A549 (cell line): ENCODE measurements at places on chromosomes 4 and X.

GRCh38 chr4:183330841-183331240 is 8.6 kb upstream of the CLDN24 start:
- DNase-seq, result no peak

DNA sequence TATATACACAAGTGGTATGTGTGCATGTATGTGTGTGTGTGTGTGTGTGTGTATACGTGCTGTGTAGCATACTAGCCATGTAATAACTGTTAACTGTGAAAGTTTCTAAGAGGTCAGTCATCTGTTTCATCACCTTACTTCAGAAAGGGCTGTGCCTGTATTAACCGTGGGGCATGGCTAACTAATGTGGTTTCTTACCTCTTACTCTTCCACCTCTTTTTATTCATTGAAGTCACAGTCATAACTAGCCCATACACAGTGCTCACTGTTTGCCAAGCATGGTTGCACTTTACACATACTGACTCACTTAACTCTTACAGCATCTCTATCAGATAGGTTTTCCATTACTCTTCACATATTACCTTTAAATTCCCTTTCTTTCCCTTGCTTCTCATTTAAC is 23.7 kb upstream of the LRAT start:
- DNase-seq, result no peak

DNA sequence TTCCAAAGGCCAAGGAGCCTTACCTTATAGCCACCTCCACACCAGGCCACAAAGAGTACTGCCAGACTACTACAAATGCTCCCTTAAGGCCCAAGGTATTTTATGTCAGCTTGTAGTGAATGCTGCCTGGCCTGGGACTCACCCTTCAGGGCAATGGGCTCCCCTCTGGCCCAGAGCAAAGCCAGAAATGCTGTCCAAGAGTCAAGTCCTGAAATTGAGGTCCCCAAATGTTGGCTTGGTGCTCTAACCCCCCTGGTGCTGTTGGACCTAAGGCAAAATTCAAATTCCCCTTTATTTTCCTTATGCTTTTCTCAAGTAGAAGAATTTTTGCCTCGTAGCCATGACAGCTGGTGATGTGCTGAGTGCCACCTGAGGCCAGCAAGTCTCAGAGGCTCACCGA is 1354.3 kb upstream of the DIAPH2 start:
- no peak for DNase-seq

DNA sequence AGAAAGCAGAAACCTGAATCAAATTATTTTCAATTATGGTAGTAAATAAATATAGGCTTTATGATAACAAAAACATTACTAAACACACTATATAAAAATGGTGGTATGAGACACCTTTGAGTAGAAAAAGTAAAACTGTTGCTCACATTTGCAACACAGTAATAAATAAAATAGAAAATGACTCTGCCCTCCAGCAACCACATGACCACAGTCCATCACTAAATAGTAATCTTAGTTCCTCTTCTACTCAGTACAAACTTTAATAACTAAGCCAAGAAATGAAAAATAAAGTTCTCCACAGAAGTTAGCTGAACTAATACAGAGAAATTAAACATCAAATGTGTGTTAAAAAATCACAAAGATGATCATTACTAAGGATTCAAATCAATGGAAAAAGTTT is 108.5 kb downstream of the ADGRA3 start:
- DNase-seq, result no peak

GRCh38 chr4:39335566-39335965 is 30.6 kb downstream of the RFC1 start:
- DNase-seq, result no peak

DNA sequence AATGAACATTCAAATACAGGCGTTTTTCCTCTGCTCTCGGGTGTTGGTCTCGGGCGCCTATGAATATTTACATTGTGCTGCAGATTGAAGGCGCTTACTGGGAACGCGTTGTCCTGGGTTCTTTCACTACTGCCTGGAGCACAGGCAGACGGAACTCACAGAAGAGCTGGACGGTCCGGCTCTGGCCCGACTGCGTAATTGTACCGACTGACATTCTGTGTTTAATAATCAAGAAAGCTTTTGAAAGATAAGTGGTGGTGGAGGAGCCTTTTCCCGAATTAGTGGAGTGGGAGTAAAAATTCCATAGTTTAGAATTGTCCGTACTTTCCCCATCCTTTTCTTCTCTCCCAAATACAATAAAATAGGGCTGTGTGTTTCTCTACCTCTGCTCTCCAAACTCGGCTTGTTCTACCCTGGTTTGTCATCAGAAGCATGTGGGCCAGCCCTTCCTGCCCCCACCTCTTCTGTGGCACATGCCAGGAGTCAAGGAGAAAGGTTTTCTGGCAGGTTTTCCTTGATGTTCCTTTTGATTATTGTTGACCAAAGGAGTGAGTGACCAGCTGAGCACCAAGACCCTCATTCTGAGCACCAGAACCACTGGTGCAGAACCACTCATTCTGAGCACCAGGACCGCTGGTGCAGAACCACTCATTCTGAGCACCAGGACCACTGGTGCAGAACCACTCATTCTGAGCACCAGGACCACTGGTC is 2.3 kb downstream of the FHDC1 start:
- DNase-seq, result no peak

DNA sequence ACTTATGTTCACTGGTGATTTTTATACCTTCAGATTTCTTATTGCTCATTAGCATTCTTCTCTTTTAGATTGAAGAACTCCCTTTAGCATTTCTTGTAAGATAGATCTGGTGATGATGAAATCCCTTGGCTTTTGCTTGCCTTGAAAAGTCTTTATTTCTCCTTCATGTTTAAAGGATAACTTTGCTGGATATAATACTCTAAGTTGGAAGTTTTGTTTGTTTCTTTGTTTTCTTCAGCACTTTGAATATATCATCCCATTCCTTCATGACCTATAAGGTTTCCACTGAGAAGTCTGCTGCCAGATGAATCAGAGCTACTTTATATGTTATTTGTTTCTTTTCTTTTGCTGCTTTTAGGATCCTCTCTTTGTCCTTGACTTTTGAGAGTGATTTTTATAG is 18.5 kb downstream of the CC2D2A start:
- no peak for DNase-seq

DNA sequence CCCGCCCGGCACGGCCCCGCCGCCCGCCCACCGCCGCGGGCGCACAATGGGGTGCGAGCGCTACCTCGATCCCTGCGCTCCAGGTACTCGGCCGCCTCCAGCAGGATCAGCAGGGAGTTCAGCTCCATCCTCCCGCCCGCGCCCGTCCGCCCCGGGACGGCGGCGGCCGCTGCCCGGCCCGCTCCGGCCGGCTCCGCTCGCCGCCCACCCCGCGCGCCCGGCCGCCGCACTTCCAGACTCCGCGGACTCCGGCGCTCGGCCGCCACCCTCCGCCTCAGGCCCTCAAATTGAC is at the start of gene MXD4:
Gene MXD4, minus strand, starts transcription at position 257 of the 292 bp plus-strand sequence. Its CDS starts 129 bp downstream, at position 128.
- no peak for DNase-seq

DNA sequence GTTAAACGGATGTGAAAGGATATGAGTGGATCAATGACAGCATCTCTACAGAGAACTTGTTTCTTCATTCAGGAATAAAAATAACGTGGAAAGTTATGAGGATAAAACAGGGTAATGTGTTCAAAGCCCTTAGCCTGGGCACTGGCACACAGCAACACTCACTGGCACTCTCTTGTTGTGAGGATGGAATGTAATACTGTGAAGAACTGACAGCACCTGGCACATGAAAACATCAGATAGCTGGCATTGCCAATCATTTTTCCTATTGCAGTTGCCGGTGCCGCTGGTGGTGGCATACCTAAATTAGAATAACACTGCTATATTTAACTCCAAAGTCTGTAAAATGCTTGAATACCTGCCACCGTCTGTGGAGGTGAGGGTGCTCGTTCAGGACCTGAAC is 1061.2 kb downstream of the DMD start:
- no peak for DNase-seq
